ENCODE measurements at places on chromosomes 3 and 15.

GRCh38 chr3:177665122-177665808, 468.0 kb upstream of the TBL1XR1 start:
- DNase-seq = no peak

DNA sequence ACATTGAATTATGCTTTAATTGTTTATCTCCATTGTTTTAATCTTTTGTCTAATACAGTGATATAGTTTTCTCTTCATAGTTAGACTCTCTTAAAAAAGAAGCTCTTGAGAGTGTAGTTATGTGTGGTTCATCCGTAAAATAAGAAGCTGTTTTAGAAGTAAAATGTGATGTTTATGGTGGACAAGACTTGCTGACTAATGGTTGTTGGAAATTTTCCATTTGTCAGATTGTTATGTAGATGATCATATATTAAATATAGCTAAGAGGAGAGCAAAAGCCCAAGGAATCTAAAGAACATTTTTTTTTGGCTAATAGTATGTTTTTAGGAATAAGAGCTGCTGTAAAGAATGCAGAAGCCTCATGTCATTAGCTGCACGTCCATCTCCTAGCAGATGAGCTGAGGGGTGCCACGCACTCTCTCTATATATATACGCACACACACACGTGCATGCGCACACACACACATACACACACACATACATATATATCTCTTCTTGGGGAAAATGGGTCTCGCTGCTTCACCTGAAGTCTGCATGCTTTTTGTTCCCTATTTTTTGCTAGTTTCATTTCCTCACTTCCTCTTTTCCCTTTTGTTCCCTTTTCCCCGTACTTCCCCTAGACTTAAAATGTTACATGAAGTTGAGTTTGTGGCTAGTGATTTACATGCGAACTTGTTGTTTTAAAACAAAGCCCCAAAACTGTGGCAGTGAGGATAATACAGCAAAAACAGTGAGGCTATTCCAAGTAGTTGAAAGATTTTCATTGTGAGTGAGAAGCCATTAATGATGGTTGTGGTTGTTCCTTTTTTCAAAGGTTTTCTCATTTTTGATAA, 107.8 kb downstream of the MBNL1 start:
- no peak for DNase-seq

- DNase-seq = no peak
Measured at GRCh38 chr15:72872066-72872845, 88.7 kb upstream of the ADPGK start.

DNA sequence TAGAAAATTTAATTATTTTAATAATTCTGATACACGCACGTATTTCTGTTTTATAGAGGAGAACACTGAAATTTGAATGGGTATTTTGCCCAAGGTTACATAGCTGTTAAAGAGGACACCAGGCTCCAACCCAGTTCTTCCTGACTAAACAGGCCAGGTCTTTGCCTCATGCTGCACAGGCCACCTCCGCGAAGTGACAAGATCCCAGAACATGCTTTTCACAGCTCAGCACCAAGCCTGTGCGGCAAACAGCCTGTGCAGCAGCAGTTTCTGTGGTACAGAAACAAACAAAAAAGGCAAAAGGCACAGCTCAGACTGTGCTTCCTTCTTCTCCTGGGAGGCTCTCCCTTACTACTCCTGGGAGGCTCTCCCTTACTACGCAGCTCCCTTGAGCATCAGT, 6.5 kb downstream of the FOXL2 start:
- DNase-seq = no peak

DNA sequence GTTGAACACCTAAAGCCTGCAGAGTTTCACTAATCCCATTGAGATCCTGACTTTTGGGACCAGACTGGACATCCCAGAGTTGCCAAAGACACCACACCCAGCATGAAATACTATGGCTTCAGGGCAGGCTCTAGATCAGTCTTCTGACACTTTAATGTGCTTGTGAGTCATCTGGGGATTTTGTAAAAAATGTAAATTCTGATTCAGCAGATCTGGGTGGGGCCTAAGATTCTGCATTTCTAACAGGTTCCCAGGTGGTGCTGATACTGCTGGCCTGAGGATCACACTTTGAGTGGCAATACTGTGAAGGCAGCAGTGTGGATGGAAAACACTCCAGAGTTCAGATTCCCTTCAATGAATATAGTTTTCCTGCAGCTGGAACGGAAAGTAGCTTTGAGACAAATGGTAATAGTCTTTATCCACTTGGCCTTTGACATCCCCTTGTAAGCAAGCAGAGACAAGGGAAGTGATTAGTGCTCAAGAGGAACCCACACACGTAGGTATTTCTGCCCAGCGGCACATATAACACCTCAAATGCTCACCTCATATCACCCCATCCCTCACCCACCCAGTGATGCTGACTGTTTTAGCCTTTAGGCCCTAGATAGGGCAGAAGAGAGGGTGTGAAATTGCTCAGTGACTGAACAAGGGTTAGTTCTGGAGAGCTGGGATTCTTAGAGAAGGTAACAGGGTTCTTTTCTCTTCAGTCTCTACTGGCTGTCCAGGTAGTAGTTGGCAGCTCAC, 51.5 kb upstream of the GSK3B start:
- no peak for DNase-seq

- DNase-seq = no peak
Measured at GRCh38 chr3:127408022-127408683, 120.3 kb upstream of the PRR20G start.

GRCh38 chr3:155948476-155948875, 78.0 kb downstream of the GMPS start:
- no peak for DNase-seq

DNA sequence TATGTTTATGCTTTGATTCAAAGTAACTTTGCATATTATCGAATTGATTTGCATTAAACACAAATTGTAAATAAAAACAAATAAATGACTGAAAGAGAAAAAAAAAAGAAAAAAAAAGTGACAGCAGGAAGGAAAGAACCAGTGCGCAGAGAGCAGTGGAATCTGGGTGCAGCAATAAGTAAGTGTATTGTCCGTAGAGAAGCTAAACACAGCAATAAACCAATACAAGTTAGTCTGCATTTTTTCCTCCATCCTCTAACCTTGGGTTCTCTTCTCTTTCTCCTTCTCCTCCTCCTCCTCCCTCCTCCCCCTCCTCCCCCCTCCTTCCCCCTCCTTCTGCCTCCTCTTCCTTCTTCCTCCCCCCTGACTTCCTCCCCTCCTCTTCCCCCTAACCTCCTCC, 18.3 kb upstream of the ARL8B start:
- no peak for DNase-seq

- DNase-seq = no peak
Measured at GRCh38 chr15:90261811-90262210, 3.7 kb upstream of the NGRN start.

DNA sequence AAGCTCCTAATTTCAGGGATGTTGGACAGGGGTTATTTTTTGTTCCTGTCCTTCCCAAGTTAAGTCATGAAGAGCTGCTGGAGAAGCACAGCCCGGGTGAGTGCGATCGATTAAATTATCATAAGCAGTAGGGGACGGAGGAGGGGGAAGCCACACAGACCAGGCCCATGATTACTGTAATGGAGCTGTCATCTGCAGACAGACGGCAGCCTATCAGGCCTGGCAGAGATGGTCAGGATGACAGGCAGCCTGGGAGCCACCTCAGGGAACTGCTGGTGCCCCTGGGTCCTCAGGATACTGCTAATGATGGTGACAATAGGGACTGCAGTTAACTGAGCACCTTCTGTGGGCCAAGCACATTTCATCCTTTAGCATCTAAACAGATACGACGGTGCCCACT, 147.7 kb downstream of the RAB11A start:
- no peak for DNase-seq

DNA sequence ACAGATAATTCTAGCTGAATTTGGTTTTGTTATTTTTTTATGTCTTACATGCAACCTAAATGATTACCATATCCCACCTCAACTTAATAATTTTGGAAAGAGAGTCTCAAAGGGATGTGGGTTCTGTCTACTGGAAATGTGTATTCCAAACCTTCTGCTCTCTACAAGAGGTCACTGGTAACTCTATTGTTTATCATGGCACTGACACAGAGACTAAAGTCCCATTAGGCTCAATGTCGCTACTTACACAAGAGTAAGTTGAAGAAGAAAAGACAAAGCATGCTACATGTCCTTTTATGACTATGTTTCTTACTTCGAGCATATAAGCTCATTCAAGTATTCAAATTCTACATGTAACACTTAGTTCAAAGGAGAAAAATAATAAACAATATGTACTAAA, 460.3 kb upstream of the EPHA6 start:
- no peak for DNase-seq

- no peak for DNase-seq
Measured at GRCh38 chr3:55285156-55285555, 201.9 kb downstream of the WNT5A start.

GRCh38 chr15:26635614-26636013, 137.3 kb downstream of the GABRB3 start:
- no peak for DNase-seq

DNA sequence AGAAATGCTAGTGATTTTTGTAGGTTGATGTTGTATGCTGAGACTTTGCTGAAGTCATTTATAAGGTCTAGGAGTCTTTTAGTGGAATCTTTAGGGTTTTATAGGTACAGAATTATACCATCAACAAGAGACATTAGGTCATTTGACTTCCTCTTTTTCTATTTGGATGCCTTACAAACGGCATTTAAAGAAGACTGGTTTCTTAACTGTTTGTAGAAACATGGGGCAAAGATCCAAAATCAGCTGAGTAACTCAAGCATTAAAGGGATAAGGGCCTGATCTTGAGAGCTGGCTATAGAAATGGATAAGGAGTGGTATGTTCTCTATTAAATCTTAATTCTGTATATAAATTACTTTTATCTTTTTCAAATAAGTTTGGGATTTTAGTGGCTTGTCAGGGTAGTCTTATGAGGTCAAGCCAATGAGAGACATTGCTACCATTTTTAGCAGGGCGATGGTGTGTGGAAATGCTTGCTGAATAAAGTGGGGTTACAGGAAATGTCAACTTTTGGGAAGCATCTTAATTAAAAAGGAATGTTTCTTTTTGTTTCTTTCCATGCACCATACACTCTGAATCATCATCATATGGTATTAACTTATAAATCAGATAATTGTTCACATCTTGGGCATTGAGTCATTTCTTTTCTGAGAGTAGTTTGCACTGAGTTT, 197.7 kb upstream of the GBE1 start:
- no peak for DNase-seq

- no peak for DNase-seq
Measured at GRCh38 chr3:43522727-43523362, 99.0 kb downstream of the ANO10 start.

DNA sequence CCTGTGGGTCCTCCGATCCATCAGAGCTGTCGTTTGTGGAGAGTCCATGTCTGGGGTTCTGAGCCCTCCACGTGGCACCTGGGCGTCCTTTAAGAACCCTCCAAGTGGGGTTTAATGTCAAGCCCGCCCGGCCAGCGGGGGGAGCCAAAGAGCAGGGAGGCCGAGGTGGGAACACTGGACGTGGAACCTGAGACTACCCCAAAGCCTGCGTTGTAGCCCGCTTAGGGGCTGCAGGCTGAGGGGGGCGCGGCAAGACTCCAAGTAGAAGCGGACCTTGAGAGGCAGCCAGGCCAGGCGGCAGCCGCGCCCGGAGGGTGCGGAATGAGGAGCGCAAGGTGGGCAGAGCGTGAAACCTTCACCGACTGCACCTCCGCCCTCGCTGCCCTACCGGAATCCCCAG, 126.2 kb upstream of the ATP10A start:
- DNase-seq = no peak

- no peak for DNase-seq
Measured at GRCh38 chr3:127358641-127359040, 70.8 kb upstream of the PRR20G start.

- DNase-seq = no peak
Measured at GRCh38 chr3:111151438-111151837, 79.8 kb downstream of the NECTIN3 start.

DNA sequence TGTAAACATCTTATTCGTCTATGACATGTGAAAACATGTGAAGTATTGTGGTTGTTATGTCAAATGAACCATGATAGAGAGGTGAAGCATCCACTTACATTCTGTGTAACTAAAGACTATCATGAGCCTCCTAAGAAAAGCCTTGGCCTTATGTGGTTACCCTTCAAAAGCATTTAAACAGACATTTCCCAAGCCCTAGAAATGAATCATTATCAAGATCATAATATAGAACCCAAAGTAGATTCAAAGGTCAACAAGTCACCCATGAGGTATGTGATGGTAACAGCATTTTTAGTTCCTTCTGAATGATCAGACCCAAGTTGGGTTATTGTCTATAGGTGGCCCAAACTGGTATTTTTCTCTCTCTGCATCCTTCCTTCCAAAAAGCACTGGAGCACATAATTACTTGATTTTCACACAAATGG, 408.0 kb downstream of the TBL1XR1 start:
- peak; percentile 90 for DNase-seq

DNA sequence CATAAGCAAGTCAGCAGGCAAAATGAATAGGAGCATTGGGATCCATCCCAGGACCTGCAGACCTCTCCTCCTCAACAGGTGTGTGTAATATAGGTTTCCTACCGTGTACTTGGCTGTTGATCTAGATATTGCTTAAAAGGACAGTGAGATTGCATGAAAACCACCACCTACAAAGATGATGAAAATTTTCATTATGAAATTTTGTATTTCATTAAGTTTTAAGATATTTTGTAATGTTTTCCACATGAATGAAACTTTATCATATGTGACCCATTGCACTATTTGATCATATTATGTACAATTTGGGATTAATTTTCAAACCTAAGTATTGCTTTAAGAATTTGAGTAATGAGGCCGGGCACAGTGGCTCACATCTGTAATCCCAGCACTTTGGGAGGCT, 94.3 kb upstream of the TRPM1 start:
- no peak for DNase-seq

DNA sequence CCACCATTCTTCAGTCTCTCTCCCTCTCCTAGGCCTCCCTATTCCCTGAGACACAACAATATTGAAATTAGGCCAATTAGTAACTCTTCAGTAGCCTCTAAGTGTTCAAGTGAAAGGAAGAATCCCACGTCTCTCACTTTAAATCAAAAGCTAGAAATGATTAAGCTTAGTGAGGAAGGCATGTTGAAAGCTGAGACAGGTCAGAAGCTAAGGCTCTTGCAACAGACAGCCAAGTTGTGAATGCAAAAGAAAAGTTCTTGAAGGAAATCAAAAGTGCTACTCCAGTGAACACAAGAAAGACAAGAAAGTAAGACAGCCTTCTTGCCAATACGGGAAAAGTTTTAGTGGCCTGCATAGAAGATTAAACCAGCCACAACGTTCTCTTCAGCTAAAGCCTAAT, 41.3 kb downstream of the PPM1L start:
- DNase-seq = no peak

DNA sequence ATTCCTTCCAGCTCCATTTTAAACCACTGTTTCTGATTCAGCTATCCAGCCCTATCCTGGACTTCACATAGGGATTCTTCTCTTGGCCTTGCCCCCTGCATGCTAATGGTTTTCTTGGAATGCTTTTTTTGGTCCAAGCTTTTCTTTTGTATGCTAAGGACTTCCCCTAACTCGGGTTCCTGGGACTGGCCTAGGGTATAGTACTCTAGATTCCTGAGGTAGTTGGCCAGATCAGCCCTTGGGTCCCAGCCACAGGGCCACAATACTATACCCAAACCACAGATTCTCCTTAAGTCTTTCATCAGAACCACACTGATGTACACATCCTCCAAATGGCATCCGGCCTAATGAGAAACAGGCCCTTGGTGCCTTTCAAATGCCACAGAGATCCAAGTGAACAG, 2.8 kb downstream of the FYCO1 start:
- DNase-seq = no peak
